ENCODE measurements at places on chromosomes 16 and 17.
A peak's percentile ranks its signal among the peaks of the same experiment; 100 is the strongest.

DNA sequence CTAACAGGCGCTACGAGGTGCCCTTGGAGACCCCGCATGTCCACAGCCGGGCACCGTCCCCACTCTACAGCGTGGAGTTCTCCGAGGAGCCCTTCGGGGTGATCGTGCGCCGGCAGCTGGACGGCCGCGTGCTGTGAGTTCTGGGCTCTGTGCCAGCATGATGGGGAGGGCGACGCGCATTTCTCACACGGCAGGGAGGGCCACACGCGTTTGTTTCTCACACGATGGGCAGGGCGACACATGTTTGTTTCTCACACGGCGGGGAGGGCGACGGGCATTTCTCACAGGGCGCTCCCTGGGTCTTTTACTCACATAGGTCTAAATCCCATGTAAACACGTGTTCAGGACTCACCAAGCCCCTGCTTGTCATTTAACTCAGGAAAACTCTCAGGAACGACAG is 4.4 kb downstream of the GAA start:
- DNase-seq = no peak

DNA sequence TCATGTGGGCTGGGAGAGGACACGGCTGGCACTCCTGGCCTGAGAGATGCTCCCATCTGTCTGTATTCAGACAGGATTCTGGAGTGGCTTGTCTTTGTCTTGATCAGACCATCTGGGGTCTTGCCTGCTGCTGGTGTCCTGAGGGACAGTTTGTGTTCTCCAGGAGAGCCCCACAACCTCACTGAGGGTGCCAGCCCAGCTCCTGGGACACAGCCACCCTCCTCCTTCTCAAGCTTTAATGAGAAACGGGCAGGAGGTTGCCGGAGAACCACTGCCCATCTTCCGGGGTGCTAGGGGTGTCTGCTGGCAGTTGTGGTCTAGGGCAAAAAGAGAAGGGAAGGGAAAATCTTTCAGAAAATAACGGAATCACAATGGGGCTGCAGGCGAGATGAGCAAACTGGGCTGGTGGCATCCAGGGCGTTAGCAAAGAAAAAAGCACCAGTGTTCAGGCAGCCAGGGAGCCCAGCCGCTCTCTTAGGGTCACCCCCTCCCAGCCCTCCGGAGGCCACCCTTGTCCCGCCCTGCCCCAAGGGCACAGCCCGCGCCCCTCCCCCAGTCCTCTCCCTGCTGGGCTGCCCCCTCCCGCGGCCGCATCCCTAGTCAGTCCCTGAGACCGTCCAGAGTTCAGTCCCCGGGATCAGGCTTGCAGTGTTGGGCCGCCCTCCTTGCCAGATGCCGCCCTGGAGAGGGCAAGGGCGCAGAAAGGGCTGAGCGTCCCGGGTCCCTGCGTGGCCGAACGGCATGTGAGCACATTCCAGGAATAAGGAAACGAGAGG is 824.7 kb downstream of the KCNJ18 start:
- DNase-seq = no peak

GRCh38 chr16:54443352-54443751 is 156.8 kb upstream of the IRX3 start:
- DNase-seq = no peak

GRCh38 chr16:28165598-28165997 is 46.2 kb downstream of the XPO6 start:
- DNase-seq = peak; percentile 47

- no peak for DNase-seq
These were observed 398.8 kb upstream of the SALL1 start for GRCh38 chr16:51549836-51550235.

DNA sequence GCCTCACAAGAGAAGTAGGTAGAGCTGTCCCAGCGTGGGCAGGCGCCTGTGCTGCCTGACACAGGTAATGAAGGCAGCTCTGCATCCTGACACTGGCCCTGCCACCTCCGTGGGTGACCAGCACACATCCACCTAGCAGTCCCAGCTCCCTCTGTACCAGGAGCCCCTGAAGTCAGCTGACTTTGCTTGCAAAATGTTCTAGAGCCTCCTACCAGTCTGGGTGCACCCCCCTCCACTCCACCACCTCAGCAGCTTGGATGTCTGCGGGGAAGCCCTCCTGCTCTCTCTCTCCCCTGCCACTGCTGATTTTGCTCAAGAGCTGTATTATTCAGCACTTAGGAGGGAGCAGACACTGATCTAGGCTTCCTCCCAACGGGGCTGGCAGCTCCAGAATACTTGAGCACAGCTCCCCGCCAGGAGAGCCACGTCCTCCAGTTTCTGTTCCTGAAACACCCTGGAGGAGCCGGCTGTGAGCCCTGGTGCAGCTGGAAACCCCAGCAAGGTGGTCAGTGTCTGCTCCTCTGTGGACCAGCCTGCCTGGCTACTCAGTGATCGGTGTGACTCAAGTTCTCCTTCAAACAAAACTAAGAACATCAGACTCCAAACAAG is 1.0 kb downstream of the RNF166 start:
- peak; percentile 75 for DNase-seq

- DNase-seq = no peak
These were observed 108.1 kb downstream of the SNX11 start for GRCh38 chr17:48215583-48216139.

DNA sequence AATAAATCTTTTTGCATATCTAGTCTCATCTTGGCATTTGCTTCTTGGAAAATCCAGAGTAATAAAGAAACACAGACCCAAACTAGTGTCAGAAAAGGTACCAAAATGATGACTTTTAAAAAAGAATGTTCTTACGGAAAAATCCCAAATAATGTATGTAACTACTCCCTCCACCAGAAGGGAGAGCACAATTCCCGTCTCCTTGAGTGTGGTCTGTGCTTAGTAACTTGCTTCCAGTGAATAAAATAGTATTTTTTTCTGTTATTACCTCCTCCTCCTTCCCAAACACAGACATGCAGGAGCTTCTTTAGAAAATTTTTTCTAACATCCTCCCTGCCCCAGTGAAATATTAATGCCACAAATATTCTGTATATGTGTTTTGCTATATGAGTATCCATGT is 358.1 kb downstream of the ZFHX3 start:
- no peak for DNase-seq

DNA sequence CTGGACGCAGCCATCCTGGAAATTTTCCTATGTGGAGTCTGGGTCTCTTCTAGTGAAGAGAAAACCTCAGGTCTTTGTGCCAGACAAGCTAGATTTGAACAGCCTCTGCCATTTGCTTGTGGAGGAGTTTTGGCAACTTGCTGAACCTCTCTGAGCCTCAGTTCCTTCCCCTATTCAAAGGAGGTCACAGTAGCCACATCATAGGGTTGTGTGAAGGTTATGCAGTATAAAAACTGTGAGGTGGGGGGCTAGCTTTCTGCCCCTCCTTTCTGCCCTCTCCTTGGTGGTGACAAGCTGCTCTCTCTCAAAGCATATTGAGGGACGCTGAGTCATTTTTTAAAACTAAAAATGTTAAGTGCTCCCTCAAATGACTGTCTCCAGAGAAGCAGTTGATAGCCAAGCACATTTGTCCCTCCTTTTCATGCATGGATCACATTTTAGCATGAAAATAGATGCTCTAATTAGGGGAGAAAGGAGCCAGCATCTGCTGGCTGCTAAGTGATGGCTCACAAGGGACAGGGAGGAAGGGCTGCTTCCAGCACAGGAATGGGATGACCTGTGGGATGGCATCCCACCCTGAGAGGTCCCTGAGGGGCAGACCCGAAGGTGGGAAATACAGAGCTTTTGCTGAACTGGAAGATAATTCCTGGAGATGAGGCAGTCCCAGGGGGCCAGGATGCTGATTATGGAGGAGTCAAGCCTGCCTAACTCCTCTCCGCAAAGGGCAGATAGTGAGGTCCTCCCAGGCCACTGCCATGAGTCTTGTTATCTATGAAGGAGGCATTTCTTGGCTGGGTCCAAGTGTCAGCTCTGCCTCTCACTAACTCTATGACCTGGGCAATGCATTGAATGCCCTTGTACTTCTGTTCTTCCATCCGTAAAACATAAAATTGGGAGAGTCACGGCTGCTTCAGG is 218.8 kb downstream of the RAB11FIP4 start:
- DNase-seq = no peak

- no peak for DNase-seq
These were observed 1.9 kb downstream of the NECAB2 start for GRCh38 chr16:83969771-83970429.

- DNase-seq = no peak
These were observed 13.8 kb downstream of the STXBP4 start for GRCh38 chr17:54982399-54982798.

GRCh38 chr17:60439501-60439900 is 17.2 kb downstream of the CHCT1 start:
- DNase-seq = peak; percentile 12

GRCh38 chr16:81586417-81586816 is 141.8 kb downstream of the CMIP start:
- no peak for DNase-seq

- no peak for DNase-seq
These were observed 392 bp downstream of the ZNF213 start for GRCh38 chr16:3135126-3135715.

DNA sequence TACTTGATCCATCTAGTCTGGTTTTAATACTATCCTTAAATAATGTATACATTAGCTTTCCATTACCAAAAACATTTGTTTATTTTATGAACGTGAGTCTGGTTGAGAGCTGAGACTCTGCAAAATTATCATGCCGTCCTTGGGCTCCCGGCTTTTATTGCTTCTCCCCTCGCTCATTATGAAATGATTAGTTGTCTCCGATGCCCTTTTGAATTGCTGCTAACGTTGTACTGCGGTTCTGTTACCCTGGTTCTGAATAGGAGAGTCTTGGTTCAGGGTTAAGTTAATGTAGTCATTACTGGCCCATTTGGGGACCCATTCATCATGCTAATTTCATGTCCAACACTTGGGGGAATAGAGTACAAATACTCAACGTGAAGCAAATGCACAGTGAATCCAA is 12.8 kb downstream of the XYLT1 start:
- no peak for DNase-seq

GRCh38 chr17:3002538-3003295 is 60.7 kb downstream of the OR1D5 start:
- peak; percentile 65 for DNase-seq

DNA sequence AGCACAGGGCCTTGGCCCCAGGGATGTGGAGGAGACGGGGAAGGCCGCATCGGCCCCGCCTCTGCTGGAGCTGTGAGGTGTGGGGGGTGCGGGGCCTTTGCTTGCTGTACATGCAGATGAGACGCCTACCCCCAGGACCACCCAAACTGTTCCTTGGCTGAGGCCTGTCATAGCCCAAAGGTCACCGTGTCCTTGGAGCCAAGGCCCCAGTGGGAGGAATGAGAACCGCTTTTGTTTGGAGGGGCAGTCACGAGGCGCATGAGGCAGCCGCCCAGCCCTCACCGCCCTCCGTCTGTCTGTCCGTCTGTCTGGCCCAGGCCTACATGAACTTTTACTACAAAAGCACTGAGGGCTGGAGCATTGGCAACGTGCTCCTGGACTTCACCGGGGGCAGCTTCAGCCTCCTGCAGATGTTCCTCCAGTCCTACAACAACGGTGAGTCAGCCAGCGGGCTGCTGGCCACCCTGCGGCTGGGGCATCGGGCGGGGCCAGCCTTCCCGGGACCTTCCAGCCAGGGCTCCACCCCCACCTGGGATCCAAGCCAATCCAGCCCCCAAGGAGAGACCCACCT is 8.8 kb downstream of the TAX1BP3 start:
- DNase-seq = no peak

DNA sequence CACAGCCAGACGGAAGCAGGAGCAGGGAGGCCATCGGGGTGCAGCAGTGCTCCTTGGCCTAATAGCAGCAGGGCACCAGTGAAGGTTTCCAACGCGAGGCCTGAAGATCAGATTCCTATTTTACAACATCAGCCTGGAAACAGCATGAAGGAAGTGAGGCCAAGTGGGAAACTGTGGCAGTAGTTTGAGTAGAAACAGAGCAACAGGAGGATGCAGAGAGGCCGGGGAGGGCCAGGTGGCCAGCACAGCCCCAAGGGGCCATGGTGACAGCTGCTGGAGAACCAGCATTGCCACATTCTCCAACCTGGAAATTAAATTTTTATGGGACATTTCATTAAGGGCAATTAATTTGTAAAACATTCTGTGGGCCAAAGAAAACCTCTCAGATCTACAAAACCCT is 3.4 kb upstream of the ANKRD11 start:
- DNase-seq = no peak

DNA sequence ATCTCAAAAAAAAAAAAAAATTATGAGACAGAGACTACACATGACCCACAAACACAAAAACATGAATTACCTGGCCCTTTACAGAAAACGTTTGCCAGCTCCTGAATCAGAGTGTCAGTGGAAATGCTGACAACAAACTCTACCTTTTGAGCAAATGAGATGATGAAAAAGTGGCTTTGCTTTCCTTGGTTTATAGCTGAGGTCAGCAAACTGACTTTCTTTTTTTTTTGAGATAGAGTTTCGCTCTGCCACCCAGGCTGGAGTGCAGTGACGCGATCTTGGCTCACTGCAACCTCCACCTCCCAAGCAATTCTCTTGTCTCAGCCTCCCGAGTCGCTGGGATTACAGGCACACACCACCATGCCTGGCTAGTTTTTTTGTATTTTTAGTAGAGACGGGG is 46.3 kb downstream of the ZCCHC14 start:
- no peak for DNase-seq

- DNase-seq = no peak
These were observed 3.6 kb upstream of the LITAFD start for GRCh38 chr16:8878523-8878911.

DNA sequence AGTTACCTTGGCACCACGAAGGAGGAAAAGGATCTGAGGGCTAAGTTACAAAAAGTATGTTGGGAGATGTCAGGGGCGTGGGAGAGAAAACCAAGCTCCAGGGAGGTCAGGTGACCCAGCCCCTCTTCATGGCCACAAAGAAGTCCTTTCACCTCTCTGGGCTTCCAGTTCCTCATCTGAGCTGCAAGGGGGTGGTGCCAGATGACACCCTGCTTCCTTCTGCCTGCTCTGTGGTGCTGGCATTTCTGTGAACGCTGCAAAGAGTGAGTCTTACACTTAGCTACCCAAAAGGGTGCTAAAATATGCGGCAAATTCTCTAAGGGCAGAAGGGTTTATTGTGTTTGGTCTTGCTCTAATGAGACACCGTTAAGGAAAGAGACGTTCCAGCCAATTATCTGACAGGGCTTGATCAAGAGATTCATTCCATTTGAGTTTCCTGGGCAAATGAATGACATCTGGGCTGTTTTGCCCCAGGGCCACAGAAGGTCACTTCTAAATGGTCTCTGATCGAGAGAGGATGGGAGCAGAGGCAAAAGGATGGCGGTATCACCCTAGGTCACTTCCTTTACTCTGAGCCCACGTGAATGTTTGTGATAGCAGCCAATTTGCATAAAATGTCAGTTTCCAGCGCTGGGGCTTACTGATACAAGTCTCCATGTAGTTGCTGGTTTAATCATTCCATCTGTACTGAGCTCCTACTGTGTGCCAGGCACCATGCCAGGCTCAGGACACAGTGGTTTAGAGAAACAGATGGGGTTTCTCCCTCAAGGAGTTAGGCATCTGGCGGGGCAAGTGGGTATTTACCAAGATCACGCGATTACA is 210.2 kb downstream of the KATNIP start:
- peak; percentile 41 for DNase-seq

DNA sequence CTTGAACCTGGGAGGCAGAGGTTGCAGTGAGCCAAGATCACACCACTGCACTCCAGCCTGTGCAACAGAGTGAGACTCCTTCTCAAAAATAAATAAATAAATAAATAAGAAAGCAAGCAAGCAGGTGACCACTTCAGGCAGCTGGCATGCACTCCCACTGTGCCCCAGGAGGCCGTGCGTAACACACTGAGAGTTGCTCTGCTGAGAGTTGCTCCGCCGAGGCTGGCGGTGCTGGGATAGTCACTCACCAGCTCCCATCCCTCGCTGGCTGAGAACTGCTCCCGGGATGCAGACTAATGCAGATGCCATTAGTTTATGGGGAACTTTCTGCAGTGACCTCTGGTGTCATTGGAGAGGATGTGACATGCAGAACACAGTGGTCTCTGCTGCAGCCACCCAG is 105.7 kb upstream of the PLCG2 start:
- no peak for DNase-seq

- DNase-seq = no peak
These were observed 48.1 kb upstream of the CHMP6 start for GRCh38 chr17:80943346-80944145.
